ENCODE measurements at places on chromosomes 3 and 15. TPM values are rescaled to one million over a fixed set of nuclear protein-coding genes. Genes with fewer than 3 reads are reported as not detected.

The MPI gene
- total RNA-seq, result 48.3 TPM

DNA sequence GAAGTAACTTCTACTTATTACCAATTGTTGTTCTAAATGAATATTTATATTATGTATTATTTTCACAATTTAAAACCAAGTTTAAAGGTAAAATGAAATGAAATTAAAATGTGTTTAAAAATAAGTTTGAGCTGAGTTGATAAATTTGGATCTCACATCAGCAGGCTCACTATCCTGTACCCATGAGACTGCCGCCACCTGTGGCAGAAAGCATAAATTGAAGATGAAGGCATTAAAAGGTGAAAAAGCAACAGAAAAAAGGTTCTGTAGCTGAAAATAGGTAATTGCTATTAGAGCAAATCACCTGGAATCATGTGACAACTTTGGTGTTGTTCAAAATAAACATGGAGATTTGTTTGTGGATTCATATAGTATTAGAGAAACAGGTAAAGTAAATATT, 133.0 kb upstream of the CADM2 start:
- DNase-seq, result no peak

The TMOD2 gene
- 16.8 TPM for total RNA-seq

GRCh38 chr15:53454843-53455721, 304.4 kb downstream of the WDR72 start:
- no peak for DNase-seq

DNA sequence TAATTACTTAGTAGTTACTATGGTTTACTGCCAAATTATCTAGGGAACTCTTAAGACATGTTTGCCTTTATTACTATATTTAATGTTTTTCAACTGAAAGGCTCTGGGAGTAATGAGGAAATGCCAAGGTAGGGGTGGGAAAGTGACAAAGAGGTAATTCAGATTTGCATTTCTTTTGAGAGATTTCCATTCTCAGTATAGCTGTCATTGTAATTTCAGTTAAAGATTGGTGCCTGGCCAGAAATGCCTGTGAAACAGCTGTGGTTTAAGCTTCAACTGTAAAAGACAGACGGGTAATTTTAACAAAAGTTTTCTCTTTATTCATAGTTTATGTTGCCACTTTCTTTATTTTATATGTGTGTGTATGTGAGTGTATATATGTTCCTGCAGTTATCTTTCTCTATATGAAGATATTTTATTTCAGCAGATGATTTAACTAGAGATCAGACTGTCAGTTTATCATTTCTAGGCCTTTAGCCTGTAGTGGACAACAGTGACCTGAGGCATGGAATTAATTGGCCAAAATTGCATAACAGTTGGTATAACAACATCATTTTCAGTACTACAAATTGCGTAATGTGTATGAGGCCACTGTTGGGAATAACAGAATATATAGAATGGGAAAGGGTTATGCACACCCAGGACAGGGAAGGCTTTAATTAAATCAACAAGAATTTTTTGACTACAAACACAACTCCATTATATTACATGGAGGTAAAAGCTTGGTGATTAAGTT, 119.0 kb downstream of the BBX start:
- DNase-seq, result no peak

The ACY1 gene
- 40.0 TPM for total RNA-seq

GRCh38 chr3:113228498-113229286, 17.3 kb downstream of the BOC start:
- peak; percentile 15 for DNase-seq

The HIGD2B gene
- total RNA-seq, result not detected

- DNase-seq, result no peak
These were observed 13.9 kb downstream of the ANKDD1A start for GRCh38 chr15:64925335-64926330.

DNA sequence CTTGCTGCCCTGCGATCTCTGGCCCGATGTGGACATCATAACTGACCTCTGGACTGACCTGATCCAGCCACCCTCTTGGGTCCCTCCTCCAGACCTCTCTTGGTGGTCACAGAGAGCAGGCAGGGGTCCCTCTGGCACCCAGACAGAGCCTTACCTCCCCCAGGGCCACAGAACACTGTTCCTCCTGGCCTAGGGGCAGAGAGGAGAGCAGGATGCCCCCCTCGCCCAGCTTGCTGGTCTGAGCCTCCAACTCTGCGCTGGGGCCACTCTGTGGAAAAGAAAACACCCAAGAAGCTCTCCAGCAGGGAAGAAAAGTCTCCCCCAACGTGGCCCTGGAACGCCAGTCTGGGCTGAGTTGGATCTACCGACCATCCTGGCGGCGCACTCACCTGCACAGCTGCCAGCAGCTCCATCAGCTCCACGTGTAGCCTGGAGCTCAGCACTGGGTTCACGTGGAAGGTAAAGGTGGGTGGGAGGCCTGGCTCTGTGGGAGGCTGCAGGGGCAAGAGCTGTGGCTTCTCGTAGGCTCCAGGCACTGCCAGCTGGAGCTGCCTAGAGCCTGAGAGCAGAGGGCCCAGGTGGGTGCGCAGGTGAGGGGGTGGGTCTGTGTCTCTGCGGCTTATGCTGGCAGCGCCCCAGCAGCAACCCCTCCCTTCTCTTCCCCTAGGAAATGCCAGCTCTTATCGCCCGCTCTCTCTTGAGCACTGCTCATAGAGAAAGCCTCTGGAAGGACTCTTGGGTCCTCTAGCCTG, 6.0 kb downstream of the PLA2G4F start:
- DNase-seq, result peak; percentile 43

- DNase-seq, result no peak
These were observed 326.8 kb downstream of the TUSC7 start for GRCh38 chr3:117036259-117036799.

The CPB1 gene
- 3.4 TPM for total RNA-seq

The SLC33A1 gene
- total RNA-seq, result 37.3 TPM

The NUP210 gene
- total RNA-seq, result 15.2 TPM

DNA sequence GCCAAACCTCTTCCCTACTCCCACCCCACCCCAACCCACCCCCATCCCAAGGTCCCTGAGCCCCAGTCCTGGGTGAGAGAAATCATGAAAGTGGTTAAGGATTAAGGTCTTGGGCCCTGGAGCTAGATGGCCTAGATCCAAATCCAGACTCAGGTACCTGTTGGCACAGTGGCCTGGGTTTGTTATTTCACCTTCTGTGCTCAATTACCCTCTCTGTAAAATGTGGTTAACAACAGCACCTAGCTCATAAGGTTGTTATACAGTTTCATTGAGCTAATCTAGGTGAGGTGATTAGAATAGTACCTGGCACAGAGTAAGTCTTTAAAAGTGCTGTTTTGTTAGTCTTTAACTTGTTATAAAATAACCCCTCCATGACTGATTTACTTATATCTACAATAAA, 6.4 kb upstream of the SNUPN start:
- DNase-seq, result no peak

The CCR1 gene
- total RNA-seq, result 15.0 TPM

DNA sequence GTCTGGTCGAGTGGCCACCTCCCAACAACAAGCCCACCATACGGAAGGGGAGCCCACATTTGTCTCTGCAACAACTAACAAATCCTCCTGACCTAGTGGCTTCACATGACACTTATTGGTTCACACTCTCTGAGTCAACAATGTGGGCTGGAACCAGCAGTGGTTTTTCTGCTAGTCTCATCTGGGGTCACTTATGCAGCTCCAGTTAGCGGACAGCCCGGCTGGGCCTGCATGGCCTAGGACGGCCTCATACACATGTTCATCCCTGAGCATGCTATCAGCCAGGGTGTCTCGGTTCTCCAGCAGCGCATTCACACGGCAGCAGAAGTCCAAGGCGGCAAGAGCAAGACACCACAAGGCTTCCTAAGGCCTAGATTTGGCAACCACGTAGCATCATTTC, 281.7 kb downstream of the XXYLT1 start:
- DNase-seq, result no peak

- no peak for DNase-seq
These were observed 21.4 kb upstream of the ZBED2 start for GRCh38 chr3:111616417-111617105.

DNA sequence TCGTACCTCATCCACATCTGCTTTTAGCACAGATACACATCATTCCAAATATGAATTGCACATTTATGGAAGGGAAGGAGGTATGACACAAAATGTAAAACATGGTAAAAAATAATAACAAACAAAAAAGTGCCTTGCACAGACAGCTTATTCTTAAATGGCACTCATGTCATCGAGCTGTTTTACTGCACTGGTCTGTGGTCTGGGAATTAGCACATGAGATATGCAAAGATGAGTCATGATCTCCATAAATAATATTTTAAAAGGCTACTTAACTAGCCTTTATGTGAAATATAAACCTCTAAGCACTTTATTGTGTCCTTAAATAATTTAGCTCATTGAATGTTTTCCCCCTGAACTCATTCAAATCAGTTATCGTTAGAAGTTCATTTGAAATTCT, 142.2 kb upstream of the ZNF385D start:
- DNase-seq, result no peak

- DNase-seq, result peak; percentile 68
These were observed 31.0 kb downstream of the POC1A start for GRCh38 chr3:52123106-52123725.

DNA sequence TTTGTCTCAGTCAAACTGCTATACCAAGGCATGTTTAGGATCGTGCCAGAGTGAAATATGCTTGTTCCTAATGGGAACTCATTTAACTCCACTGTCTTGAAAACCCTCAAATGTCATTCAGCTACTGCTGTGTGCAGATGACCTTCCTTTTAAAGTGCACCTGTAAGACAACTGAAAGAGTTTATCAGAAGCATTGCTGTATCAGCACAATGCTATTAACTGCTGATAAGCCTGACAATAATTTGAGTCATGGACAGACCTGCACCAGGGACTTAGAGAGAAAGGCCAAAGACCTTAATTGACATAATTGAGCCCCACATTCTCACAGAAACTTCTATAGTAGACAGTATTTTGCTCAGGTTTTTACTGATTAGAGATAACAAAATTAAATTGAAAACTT, 557.9 kb downstream of the DIPK2A start:
- no peak for DNase-seq

The KNL1 gene
- 1.3 TPM for total RNA-seq

GRCh38 chr3:50961386-50961785, 286.7 kb downstream of the DOCK3 start:
- no peak for DNase-seq

- no peak for DNase-seq
These were observed 42.3 kb upstream of the TMEM87A start for GRCh38 chr15:42315521-42315920.

- DNase-seq, result no peak
These were observed 753 bp downstream of the ITGB5 start for GRCh38 chr3:124886168-124887056.

DNA sequence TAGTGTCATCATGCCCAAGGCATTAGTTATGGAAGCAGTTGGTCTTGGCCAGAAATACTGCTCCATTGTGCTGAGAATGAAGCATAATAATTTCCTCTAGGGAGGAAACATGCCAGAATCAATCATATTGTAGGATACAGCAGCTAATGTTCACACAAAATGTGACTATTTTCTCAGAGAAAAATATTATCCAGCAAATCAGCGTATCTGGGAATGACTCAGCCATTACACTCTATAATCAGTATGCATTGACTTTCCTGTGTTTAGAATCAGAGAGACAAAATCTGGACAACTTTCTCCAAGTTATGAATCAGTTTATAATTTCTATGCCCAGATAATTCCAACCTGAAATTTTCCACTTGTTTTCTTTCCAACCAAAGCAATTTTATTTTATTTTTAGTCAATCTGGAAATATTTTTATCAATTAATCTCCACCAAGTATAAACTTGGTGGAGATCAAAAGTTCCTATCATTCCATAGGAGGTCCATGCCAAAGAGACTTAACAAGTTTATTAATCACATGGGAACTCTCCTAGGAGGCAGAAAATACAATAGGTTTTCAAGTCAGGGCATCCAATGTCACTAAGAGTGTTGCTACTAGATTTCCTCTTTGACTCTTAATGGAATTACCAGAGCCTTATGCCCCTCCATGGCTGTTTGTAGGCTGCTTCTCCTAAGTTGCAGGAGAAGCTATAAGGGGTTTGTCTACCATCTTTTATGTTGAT, 36.4 kb downstream of the SUCNR1 start:
- no peak for DNase-seq

The ITIH4 gene
- 9.5 TPM for total RNA-seq

The CPLX3 gene
- 0.66 TPM for total RNA-seq

The PROK2 gene
- not detected for total RNA-seq

The GOLGA8R gene
- total RNA-seq, result 4.5 TPM

DNA sequence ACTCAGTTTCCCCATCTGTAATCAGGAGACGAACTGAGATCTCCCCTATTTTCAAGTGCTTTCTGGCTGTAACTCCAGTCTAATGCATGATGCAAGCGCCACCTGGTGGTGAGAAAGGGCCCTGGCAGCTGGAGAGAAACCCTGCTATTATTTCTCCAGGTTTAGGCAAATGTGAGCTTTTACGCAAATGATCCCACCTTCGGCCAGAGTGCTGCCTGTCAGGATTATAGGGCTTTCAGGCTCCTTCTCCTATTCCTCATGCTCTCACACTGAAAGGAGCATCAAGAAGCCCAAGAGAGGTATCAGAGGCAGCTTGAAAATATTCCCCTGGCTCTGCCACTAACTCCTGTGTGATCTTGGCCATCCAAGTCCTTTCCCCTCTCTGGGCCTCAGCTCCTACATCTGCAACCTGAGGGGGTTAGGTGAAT, 93.9 kb upstream of the RASGRF1 start:
- DNase-seq, result peak; percentile 55

The SFMBT1 gene
- total RNA-seq, result 30.2 TPM

DNA sequence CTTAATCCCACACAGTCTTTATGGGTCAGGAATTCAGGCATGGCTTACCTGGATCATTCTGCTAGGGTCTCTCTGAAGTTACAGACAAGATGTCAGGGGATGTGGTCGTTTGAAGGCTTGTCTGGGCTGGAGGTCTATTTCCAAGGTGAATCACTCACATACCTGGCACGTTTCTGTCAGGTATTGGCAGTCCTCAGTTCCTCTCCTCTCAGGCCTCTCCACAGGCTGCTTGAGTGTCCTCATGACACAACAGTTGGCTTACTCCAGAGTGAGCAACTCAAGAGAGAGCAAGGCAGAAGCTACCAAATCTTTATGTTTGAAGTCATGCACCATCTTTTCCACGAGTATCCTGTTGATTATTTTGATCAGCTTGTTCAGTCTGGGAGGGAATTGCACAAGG, 43.9 kb upstream of the PARP14 start:
- DNase-seq, result no peak

- no peak for DNase-seq
These were observed 7.9 kb upstream of the RTP3 start for GRCh38 chr3:46489875-46490274.

GRCh38 chr3:46191730-46192129, 16.4 kb downstream of the CCR1 start:
- no peak for DNase-seq

Measured in breast epithelium (tissue), 4 donors.